Substantia nigra (tissue), 51 donors: ENCODE measurements at places on chromosomes 1 and 21.

- DNase-seq, result no peak
Measured at GRCh38 chr1:71414179-71414578, 333.3 kb upstream of the ZRANB2 start.

GRCh38 chr1:111952125-111952657 lies 37.3 kb downstream of the KCND3 start:
- DNase-seq, result no peak

DNA sequence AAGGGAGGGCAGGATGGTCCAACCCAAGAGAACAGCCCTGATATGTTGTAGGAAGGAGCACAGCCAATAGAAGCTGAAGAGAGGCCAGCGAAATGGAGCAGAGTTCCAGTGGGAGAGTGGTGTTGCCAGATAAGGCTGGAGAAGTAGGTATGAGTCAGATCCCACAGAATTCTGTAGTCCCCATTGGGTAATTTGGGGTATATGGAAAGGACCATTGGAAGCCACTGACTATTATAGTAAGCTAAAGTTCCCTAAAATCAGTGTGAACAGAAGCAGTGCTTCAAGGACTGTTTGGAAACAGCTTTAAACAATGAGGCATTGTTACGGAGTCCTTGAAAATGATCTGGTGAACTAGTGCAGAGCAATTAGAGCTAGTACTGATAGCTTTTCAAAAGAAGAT lies 63.0 kb downstream of the DISP1 start:
- no peak for DNase-seq

DNA sequence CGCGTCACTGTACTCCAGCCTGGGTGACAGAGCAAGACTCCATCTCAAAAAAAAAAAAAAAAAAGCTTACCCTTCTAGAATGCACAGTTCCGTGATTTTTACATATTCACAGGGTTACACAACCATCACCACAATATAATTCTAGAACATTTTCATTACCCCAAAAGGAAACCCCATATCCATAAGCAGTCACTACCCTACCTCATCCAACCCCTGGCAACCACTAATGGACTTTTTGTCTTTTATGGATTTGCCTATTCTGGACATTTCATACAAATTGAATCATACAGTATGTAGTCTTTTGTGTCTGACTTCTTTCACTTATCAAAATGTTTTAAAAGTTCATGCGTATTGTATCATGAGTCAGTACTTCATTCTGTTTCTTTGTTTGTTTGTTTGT lies 22.8 kb downstream of the SYF2 start:
- DNase-seq, result no peak

- no peak for DNase-seq
Measured at GRCh38 chr1:41153750-41154274, 88.3 kb downstream of the SCMH1 start.

DNA sequence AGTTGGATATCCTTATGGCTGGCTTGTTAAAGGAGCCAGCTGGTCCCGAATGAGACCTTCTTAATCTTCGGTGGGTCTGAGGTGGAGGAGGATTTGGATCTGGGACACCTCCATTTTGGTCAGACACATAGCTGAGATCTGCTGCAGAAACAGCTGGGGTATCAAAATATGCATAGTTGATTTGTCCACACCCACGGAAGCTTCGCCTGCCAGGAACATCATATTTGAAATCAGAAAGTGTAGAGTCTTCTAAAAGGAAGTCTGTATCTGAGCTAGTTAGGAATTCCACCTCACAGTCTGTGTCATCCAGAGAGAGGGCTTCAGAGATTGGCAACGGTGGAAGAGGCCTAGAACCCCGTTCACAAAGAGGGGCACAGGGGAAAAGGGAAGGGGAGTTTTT lies 12.3 kb downstream of the ERRFI1 start:
- DNase-seq, result no peak

DNA sequence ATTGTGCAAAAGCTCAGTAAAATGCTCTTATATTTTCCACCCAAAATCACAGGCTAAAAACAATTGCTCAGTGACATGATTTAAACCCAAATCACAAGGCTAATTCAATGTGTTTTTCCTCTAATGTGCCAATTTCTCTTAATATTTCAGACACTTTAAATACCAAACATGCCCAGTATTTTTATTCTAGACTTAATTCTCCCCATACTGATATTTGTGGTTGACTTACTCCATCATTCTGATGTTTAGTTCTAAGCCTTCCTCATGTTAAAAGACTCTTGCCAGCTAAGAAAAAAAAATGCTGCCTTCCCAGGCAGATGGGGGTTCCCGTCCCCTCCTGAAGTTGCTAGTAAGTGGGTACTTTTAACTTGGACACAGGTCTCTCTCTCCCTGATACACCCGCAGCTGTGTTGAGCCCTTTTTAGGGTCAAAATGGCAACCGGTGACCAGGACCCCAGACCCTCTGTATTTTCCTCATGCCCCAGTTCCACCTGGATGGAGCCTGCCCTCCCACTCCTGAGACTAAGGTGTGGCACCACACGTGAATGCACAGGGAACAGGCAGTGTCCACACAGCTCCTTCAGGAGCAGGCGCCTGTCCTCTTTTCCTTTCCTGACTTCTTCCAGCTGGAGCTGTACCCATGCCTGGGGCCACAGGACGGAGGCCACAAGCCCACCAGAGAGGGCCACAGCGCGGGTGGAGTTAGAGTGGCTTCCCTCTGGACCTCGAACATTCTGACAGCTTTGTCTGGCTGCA lies 118.9 kb downstream of the RIPK4 start:
- DNase-seq, result no peak

GRCh38 chr21:38092051-38092450 lies 164.7 kb upstream of the KCNJ15 start:
- DNase-seq, result no peak

DNA sequence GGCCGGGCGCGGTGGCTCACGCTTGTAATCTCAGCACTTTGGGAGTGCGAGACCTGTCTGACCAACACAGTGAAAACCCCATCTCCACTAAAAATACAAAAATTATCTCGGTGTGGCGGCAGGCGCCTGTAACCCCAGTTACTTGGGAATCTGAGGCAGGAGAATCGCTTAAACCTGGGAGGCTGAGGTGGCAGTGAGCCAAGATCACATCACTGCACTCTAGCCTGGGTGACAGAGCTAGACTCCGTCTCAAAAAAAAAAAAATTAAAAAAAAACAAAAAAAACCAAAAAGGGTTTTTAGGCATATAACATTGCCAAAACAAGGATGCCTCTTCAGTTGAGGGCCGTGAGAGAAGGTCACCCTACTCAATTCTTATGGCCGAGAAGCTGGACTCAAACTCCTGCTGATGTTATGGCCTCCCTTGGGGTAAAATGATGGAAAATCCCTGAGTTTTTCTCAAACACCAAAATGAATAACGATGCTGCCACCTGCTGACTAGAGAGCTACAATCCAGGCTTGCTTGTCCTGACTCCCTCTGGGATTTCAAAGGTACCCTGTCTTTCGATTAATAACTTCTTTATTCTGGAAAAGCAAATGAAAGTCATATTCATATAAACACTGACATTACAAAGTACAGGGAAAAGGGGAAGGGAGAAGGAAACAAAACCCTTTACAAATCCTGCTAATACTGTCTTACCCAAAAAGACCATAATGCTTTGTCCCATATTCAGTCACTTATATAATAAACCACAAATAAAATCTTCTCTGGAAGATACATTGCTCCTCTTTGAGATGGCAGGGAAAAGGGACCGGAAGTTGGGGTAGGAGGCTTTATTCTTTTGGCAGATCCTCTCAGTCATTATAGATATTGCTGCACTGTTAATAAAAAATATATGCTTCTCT lies 10.7 kb downstream of the RAB42 start:
- no peak for DNase-seq

DNA sequence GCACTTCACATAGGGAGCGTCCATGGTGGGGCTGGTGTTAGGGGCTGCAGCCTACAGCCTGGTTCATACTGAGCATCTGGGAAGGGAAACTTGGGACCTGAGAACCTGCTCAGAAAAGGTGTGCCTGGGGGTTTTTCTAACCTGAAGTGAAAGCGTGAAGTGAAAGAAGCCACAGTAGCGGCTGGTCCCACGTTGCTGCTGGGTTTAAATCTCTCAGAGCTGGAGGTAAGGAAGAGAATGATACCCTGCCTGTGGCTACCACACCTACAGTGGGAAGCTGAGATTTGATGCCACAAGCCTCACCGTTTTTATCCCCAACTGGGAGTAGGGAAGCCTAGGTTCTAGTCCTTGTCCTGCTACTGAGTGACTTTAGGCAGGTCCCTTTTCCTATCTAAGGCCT lies 21.0 kb upstream of the FUCA1 start:
- DNase-seq, result no peak

- DNase-seq, result no peak
Measured at GRCh38 chr1:96978444-96978843, 256.9 kb downstream of the PTBP2 start.

DNA sequence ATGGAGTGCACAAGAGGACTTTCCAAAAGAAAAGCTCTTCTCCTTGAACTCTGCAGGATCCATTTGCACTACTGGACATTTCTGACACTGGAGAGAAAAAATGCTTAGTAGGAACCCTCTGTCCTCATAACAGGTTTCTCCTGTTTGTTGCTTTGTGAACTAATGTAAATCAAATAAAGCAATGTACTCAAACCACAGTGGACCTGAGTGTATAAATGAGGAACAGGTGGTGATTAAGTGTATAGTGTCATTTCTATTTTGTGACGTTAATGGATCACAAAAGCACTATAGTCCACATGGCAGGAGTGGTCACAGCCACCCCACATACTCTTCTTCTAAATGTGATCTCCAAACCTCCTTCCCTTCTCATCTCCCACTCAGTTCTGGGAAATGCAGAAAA lies 268.4 kb upstream of the DUSP10 start:
- no peak for DNase-seq

DNA sequence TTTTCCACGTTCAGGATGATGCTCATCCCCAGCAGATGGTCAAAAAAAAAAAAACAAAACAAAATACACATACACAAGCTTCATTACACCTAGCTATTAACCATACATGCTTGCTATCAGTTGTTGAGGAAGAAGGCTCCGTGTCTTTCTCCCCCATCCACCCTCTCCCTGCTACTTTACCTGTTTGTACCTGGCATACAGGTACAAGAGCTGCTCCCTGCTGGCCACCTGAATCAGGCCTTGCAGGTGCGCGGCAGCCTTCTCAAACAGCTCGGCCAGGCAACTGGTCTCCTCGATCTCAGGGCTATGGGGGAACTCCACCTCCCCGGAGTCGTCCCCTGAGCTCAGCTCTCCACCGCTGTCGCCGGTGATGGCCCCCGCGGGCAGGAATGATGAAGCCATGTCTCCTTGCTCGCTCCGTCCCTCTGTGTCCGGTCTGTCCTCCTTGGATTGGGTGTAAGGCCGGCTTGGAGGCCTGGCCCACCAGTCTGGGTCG lies 464 bp downstream of the ACBD6 start:
- DNase-seq, result no peak
